ENCODE measurements at places on chromosomes 1 and 21.

- DNase-seq, result no peak
Measured at GRCh38 chr1:167328816-167329483, 108.3 kb downstream of the POU2F1 start.

GRCh38 chr1:112146201-112146715 lies 156.8 kb upstream of the KCND3 start:
- no peak for DNase-seq

- DNase-seq, result no peak
Measured at GRCh38 chr1:204821924-204822323, 48.7 kb upstream of the NFASC start.

DNA sequence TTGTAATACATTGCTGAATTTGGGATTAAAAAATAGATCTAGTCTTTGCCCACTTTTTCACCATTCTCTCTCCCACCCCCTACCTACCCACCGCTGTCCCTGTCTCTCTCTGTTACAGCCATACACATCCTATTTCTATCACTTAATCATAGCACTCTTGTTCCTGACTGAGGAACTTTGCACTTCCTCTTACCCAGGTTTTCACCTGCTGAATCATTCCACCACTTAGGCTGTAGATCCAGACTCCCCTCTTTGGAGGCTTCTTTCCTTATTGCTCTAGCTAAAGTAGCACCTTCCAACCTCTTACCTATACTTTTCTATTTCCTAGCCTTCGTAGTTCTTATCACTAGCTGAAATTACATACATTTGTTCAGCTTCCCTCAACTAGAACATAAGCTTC lies 59.6 kb downstream of the ATP6V1G3 start:
- no peak for DNase-seq

GRCh38 chr1:215219372-215219771 lies 136.8 kb downstream of the KCNK2 start:
- no peak for DNase-seq

GRCh38 chr1:50703240-50703639 lies 256.8 kb downstream of the FAF1 start:
- DNase-seq, result no peak

- no peak for DNase-seq
Measured at GRCh38 chr1:158485455-158485854, 13.4 kb downstream of the OR10R2 start.

GRCh38 chr1:159318784-159319551 lies 16.8 kb downstream of the FCER1A start:
- DNase-seq, result no peak

- DNase-seq, result no peak
Measured at GRCh38 chr21:37452227-37452626, 85.7 kb downstream of the DYRK1A start.

GRCh38 chr1:47918257-47918867 lies 78.8 kb downstream of the TRABD2B start:
- DNase-seq, result no peak

- no peak for DNase-seq
Measured at GRCh38 chr1:44717156-44717555, 13.8 kb downstream of the RNU5D-1 start.

GRCh38 chr1:11248169-11248568 lies 14.2 kb downstream of the MTOR start:
- no peak for DNase-seq

DNA sequence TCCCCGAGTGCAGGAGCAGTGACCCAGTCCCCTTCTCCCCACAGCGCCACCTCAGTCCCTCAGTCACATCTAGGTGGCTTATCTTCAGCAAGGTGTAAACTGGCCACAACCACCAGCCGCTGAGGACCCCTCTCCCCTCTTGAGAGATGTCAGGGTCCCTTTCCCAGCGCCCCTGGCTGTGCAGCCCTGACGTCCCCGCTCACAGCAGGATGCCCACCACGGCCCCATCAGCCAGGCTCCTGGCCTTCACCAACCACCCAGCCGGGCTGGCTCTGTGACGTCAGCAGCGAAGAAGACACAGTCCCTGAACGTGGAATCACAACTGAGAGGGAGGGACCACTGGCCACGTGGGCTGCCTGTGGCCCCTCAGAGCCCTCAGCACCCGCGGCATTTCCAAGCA lies 249.4 kb downstream of the NPHP4 start:
- DNase-seq, result no peak

DNA sequence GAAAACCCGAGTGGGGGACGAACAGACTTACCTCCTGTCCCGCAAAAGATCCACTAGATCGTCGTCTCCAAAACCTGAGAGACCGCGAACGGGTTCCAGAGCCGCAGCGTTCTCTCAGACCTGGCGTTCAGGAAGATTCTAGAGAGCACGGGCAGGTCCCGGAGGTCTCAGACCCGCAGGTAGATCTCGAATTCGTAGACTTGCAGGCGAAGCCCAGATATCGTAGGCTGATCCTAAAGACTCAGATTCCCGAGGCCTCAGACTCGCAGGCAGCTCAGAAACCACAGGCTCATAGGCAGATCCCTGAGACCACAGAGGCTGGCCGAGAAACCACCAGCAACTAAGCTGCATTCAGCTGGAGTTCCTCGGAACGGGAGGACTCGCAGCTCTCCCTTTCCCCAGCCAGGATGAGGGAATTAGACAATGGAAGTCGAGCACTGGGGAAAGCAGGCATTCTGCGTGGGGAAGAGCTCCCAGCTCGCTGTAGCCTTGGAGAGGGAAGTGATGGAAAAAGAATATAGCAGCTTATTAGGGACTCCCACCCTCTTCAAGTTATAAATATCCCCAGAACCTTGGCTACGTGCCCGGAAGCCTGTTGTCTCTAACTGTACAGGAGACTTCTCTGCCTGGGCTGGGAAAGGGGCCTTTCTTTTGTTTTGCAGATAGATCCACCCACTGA lies at the start of gene ZNF436:
TSS of gene ZNF436 (minus strand) at position 502 of the 679 bp plus-strand sequence. CDS start 1,831 bp downstream, outside the sequence.
- no peak for DNase-seq

DNA sequence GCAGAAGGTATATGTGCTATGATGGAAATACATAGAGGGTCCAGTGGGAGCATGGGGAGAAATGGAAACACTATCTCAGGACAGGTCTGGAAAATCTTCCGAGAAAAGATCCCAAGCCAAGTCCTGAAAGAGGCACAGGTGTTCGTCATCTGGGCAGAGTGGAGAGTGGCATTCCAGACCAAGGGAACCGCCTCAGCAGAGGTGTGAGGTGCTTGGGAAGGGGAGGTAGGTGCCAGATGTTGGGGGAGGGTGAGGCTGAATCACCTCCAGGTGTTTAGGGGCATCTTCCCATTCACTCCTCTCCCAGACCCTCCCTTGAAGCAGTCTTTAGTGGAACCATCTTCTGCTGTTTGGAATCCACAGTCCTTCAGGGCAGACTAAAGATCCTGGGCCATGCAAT lies 23.5 kb upstream of the LRRN2 start:
- no peak for DNase-seq

DNA sequence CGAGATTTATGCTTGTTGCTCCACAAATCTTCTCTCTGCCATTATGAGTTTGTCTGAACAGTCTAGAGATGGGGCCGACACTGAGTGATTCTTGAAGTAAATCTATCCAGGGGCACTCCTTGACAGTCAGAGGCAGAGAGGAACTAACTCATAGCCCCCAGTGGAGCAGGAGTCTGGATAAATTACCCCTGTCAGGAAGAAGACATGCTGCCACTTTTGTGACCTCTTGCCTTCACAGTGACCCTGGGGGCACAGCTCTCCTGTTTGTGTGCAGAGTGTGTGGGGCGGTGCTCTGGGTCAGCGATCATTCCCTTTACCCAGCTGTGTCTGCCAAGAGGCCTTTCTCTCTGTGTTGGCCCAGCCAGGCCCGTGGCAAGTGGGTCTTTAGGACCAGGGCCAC lies 29.5 kb downstream of the PEX14 start:
- no peak for DNase-seq

DNA sequence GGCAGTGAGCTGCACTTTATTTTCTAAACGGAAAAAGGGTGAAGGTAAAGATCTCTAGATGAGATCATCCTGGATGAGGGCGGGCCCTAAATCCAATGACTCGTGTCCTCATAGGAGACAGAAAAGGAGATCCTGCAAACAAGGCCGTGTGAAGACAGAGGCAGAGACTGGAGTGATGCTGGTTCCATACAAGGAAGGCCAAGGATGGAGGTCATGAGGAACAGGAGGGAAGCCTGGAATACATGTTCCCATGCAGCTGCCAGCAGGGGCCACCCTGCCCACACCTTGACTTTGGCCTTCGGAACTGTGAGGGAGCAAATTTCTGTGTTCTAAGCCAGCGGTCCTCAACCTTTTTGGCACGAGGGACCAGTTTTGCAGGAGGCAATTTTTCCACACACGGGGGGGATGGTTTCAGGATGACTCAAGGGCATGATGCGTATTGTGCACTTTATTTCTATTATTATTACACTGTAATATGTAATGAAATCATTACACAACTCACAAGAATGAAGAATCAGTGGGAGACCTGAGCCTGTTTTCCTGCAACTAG lies 94.3 kb downstream of the PSMG1 start:
- no peak for DNase-seq

GRCh38 chr1:247417831-247418230 lies 1.9 kb downstream of the NLRP3 start:
- no peak for DNase-seq

- DNase-seq, result no peak
Measured at GRCh38 chr1:31523769-31524168, 52.5 kb upstream of the TINAGL1 start.

GRCh38 chr1:22702296-22703085 lies 8.1 kb upstream of the EPHB2 start:
- no peak for DNase-seq

GRCh38 chr1:234091876-234092275 lies 187.4 kb downstream of the SLC35F3 start:
- DNase-seq, result no peak

DNA sequence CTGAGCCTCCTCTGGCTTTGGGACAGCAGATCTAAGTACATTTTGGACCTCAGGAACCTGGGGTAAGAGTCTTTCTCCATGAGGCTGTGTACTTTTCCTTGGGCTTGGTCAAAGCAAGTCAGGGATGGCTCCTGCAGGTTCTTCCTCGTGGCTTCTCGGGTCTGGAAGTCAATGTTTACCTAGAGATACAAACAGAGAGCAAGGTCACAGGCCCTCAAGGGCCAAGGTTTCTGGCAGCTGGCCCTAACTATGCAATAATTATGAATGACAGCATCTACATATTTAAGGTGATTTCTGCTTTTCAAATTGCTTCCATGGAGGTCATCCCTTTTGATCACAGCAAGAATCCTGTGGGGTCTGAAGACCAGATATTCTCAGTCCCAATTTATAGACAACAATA lies 37.6 kb downstream of the RGS8 start:
- DNase-seq, result no peak

GRCh38 chr21:44503901-44504399 lies 36.0 kb downstream of the KRTAP10-1 start:
- DNase-seq, result no peak

- no peak for DNase-seq
Measured at GRCh38 chr21:31213787-31214186, 130.3 kb downstream of the TIAM1 start.

- DNase-seq, result no peak
Measured at GRCh38 chr1:53959664-53960250, 13.6 kb downstream of the LRRC42 start.

- no peak for DNase-seq
Measured at GRCh38 chr1:26907071-26907917, 6.5 kb downstream of the NR0B2 start.

DNA sequence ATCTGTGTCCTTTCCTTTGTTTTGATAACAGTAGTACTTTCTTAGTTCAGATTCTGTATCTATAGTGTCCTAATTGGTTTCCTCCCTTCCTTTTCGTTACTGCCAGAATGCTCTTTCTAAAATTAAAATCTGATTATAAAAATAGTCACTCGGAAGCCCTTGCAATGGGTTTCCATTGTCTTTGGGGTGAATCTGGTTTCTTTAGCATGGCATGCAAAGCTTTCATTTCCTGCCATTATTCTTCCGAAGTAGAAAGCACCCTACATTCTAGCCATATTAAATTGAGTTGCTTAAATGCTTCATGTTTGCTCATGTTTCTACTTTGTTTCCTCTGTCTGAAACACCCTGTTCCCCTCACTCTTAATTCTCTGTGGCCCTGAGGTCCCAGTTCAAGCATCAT lies 53.2 kb upstream of the MACF1 start:
- no peak for DNase-seq
